ENCODE measurements at places on chromosomes 3 and 15. TPM values are rescaled to one million over a fixed set of nuclear protein-coding genes. Genes with fewer than 3 reads are reported as not detected.

DNA sequence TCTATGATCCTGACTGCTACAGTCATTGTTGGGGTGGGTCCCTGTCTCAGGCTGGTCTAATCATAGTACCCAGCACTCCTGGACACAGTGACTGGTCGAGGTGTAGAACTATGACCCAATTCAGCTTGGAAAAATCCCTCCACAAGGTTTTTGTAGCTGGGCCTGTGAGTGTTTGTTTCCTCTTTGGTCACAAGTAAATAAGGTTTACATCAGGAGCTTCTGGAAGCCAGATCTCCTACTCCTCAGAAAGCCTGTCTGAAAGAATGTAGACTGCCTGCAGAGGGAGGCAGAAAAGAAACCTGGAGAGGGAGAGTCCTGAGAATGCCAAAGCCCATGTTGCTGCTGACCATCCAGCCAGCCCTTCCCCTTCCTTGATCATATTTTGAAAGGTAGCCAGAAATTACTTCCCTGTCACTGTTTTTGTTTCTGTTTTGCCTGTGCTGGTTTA lies 123.2 kb downstream of the RAP2B start:
- ATAC-seq = peak; percentile 37

The SOX14 gene
- not detected for total RNA-seq

The DPPA2 gene
- total RNA-seq = not detected

- ATAC-seq = no peak
Observed at GRCh38 chr3:108342837-108343486, 46.6 kb downstream of the HHLA2 start.

DNA sequence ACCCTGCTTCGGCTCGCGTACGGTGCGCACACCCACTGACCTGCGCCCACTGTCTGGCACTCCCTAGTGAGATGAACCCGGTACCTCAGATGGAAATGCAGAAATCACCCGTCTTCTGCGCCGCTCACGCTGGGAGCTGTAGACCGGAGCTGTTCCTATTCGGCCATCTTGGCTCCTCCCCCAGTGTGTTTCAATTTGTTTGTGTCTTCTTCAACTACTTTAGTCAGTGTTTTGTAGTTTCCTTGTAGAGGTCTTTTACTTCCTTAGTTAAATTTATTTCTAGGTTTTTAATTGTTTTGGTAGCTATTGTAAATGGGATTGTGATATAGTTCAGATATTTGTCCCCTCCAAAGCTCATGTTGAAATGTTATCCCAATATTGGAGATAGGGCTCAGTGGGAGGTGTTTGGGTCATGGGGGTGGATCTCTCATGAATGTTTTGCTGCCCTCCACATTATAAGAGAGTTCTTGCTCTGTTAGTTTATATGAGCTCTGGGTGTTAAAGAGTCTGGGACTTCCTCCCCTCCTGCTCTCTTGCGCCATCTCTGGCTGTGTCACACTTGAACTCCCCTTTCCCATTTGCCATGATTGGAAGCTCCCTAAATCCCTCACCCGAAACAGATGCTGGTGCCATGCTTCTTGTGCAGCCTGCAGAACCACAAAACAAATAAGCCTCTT lies 304.4 kb downstream of the DOCK3 start:
- no peak for ATAC-seq

Measured in esophagus mucosa (tissue), 1 donor.